ENCODE measurements at places on chromosomes 7 and 10.

DNA sequence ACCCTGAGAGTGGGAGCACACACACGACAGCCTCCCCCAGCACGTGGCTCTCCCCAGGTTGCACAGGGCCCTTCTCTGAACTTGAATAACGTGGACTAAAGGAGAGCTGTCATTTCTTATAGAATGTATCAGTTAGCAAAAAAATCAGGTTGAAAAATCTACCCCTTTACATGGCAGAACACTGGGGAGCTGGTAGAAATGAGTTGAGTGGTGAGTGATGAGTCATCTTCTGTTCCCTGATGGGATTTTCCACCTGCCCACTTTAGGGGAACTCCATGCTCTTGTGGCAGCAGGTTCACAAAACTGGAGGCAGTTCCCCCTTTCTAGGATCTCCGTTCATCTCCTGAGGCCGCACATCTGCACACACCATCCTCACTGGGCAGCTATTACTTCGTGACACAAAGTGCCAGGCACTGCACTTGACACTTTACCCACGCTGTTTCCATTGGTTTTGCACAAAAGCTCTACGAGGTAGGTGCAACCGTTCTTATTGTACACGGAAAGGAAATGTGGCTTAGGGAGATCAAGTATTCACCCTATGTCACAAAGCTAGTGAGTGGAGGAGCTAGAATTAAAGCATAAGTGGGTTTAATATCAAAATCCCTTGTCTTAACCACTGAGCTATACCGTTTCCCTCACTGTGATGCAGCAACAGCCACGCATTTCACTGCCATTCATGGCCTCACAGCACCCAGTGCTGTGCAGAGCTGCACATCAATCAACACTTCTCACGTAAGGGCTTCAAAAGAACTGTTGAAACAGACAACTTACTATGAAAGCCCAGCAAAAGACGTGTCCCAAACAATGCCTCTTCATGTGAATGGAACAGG lies 80.2 kb downstream of the RNF216 start:
- DNase-seq = no peak

- no peak for DNase-seq
Measured at GRCh38 chr7:88866265-88866863, 70.8 kb upstream of the TEX47 start.

DNA sequence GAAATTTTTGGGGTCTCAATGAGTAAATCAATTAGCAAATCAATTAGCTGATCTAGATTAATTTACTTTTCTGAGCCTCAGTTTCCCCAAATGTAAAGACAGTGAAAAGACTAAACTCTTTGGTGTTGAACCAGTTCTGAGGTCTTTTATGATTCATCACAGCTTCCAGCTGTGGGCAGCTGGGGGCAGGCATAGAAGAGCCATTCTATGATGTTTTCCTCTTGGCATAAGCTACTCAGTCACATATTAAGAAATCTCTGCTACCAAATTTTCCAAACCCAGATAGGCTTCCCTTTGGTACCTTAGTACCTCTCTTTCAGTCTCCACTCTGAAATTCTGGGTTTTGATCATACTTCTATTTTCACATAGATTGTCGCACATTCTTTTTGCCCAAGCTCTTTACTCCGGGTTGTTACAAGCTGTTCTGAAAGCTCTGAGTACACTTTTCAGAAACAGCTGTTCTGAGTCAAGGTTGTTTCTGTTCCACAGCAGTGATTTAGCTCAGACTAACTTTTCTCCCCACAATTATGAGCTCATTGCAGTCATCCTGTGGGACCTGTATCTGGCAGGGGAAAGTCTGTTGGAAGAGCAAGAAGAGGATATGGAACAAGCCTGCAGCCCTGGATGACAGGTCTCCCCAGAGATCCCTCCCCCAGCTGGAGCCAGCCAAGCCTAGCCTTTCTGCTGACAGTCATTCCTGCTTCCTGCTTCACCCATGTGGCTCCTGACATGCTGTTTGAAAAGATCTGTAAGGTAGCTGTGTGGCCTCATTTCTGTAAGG lies 599.6 kb upstream of the GHITM start:
- DNase-seq = no peak

- DNase-seq = no peak
Measured at GRCh38 chr10:116311706-116312490, 12.3 kb upstream of the CCDC172 start.

- no peak for DNase-seq
Measured at GRCh38 chr7:24963218-24963617, 16.8 kb downstream of the OSBPL3 start.

Measured in cortex of kidney (tissue), 1 donor.